Stimulated activated CD8-positive, alpha-beta memory T cell treated with anti-CD3 and anti-CD28 coated beads, Interleukin-15, amount 100 ng/mL, for 24 hours (primary cell): ENCODE measurements at places on chromosomes 16 and 17.
A peak's percentile ranks its signal among the peaks of the same experiment; 100 is the strongest.

DNA sequence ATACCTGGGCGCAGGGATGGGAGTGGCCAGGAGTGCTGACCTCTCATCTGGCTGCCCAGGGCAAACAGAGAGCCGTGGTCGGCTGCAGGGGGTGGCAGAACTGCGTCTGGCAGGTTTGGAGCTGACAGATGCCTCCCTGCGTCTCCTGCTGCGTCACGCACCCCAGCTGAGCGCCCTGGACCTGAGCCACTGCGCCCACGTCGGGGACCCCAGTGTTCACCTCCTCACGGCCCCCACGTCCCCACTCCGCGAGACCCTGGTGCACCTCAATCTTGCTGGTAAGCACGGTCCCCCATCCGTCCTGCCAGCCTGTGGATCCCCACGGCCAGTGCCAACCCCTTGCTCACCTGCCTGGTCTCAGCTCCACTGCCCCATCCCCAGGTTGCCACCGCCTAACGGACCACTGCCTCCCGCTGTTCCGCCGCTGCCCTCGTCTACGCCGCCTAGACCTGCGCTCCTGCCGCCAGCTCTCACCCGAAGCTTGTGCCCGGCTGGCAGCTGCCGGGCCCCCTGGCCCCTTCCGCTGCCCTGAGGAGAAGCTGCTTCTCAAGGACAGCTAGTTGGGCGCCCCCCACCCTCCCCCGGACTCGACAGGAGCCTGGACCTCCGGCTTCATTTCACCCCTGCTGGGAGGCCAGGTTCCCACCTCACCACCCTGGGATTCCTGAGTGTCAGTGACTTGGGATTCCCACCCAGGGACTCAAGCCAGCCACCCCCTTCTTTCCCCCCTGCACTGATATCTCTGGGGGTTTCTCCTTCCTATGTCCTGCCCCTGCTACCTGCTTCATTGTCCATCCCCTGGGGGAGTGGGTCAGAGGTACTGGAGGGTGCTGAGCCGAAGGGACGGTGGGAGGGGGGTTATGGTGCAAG is 2.0 kb upstream of the ORAI3 start:
- DNase-seq = no peak

DNA sequence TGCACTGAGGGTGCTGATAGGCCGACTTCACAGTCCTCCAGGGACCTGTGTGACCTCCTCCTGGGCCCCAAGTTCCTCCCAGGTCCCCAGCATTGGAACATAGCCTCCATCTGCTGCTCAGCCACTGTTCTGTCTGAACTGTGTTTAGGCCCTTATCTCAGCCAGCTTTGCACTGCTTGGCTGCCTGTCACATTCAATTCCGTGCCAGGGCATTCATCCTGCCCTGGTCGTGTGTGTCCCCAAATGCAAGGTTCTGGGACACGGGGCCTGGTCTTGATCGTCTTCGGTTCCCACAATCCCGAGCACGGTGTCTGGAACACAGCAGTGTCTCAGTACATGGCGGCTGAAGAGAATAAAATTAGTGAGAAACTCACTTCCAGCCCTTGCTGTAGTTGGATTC is 69.9 kb upstream of the NFAT5 start:
- no peak for DNase-seq

- no peak for DNase-seq
Measured at GRCh38 chr17:64172510-64172909, 42.6 kb upstream of the ERN1 start.

DNA sequence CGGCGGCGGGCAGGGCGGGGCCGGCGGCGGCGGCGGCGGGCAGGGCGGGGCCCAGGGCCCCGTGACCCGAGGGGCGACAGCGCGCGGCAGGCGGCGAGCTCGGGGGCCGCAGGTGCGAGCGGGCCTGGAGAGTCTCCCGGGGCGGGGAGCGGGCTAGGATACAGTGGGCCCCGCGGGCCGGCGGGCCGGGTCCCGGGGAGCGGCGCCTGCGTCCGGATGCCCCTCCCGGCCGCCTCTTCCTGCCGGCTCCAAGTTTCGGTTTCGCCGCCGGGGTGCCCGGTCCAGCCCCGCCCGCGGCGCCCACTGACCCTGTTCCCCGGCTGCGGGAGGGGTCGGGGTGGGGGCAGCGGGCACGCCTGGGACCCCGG is at the start of gene RNF213:
Gene RNF213, plus strand, starts transcription at position 62 of the 368 bp plus-strand sequence. CDS start 2,830 bp downstream, outside the sequence.
- no peak for DNase-seq

DNA sequence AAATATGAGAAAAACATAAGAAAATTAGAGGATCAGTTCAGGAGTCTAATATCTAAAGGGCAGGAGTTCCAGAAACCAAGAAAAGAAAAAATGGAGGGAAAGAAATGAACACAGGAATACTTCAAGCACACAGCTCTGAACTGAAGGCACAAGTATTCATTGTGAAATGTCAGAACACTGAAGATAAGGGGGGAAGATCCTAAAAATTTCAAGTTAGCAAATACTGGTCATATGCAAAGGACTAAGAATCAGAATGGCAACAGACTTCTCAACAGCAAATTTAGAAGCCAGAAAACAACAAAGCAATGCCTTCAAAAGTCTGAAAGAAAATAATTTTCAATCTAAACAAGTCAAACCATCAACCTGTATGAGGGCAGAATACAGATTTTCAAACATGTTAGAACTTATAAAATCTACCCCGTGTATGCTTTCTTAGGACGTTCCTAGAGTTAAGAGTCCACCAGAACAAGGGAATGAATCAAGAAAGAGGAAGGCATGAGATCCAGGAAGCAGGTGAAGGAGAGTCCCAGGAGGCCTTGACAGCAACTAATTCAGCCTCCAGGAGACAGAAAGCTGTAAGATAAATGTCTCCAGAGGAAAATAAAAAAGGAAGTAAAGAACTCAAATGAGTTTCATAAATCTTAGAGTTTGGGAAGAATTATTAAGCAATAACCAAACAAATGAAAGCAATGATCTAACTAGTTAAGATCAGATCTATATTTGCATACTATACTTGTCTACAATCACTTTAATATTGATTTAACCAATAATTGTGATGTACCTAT is 2.8 kb downstream of the BRD7 start:
- no peak for DNase-seq

DNA sequence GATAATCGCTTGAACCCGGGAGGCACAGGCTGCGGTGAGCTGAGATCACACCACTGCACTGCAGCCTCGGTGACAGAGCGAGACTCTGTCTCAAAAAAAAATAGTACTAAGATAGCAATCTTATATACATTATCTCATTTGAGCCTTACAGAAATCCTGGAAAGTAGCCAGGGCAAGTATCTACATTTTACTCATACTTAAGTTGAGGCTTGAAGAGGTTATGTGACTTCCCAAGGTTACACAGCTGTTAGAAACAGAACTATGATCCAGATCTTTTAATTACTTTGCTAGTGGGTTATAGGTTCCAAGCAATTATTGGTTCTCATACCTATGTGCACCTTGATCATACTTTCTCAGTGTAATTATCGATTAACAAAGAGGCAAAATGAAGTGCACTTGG is 15.4 kb downstream of the C17orf78 start:
- DNase-seq = no peak

GRCh38 chr17:81976332-81977210 is 858 bp upstream of the ASPSCR1 start:
- DNase-seq = peak; percentile 35

GRCh38 chr16:81484908-81485624 is 40.5 kb downstream of the CMIP start:
- DNase-seq = no peak

DNA sequence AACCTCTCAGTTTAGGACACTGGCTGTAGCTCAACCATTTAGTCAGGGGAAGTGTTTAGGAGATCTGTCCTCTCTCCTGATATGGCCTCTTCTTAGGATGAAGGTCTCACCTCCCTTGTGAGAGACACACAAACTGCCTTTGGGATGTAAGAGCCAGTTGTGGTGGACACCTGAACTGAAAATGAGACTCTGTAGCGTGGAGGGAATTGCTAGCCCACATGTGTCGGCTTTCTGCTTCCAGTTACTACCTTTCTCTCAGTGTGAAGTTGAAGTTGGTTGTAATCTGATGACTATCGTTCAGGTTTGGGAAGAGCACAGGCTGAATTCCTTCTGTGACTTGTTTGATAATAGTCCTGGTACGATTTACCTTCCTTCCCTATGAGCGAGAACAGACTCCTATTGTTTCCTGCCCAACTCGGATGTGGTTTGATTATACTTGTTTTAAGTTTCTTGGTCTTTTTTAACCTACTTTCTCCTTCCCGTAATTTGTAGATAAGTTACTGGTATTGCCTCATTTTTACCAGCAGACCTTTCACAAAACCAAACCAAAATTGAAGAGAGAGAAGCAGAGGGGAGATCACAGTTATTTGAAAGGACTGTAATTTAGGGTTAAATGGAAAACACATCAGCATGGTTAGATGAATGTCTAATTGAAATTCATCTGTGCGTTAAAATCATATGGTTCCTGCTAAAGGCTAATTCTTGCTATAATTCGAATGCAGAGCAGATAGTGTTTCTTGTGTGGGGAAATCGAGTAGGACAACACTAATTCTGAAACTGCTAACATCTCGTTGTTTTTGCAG is 43.2 kb downstream of the CLEC16A start:
- no peak for DNase-seq

DNA sequence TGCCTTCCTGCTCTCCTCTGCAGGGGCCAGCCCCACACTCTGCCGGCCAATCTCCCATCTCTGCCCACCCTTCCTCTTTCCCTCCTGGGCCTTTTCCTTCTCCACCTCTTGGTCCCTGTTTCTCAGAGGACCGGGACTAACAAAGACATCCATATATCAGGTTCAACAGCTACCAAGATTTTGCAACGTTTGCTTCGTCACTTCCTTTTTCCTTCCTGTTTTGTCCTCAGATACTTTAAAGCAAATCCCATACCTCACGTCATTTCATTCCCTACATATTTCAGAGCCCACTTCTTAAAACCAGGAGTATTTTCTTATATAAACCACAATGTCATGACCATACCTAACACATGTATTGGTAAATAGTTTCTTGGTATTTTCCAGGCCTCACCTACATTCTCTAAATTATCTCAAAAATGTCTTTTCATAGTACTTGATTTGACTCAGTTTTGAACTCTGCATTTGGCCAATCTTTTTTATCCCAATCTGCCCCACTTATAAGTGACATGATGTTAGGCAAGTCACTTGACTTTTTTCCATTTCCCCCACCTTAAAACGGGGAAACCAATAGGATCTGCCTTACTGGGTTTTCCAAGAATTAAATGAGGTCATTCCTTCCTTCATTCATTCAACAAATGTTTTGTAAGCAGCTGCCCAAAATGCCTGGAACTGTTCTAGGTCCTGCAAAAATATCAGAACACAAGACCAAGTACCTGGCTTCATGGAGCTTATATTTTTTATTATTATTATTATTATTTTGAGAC is 7.2 kb upstream of the USP10 start:
- no peak for DNase-seq

DNA sequence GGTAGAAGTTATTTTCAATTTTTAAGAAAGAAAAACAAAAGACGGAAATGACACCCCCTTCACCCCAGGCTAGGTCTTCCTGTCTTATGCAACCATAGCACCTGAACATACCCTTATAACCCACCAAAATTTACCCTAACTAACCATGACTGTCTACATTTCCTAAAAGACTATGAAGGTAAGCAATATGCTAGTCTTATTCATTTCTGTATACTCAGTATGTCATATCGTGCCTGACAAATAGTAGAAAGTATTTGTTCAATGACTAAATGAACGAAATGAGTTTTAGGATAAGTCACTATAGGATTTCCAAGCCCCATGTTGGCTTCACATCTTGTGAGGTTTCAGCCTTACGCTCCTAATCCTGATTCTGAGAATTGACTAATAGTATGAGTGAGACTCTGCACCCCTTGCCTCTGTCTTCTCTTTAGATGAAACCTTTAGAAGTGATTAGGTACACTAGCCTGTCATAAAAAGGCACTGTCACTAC is 6.5 kb downstream of the ADAT1 start:
- DNase-seq = no peak

- DNase-seq = no peak
Measured at GRCh38 chr16:1337486-1337885, 4.0 kb downstream of the BAIAP3 start.

GRCh38 chr17:43381621-43382020 is 17.2 kb upstream of the ARL4D start:
- no peak for DNase-seq

DNA sequence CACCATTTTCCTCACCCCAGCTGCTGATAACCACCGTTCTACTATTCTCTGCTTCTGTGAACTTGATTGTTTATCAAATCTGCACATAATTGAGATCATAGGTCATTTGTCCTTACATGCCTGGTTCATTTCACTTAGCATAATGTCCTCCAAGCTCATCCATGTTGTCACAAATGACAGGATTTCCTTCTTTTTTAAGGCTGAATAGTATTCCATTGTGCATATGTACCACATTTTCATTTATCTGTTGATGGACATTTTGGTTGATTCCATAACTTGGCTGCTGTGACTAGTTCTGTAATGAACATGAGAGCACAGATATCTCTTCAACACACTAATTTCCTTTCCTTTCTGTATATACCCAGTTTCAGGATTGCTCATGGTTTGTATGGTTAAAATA is 225.3 kb upstream of the TBX2 start:
- no peak for DNase-seq

DNA sequence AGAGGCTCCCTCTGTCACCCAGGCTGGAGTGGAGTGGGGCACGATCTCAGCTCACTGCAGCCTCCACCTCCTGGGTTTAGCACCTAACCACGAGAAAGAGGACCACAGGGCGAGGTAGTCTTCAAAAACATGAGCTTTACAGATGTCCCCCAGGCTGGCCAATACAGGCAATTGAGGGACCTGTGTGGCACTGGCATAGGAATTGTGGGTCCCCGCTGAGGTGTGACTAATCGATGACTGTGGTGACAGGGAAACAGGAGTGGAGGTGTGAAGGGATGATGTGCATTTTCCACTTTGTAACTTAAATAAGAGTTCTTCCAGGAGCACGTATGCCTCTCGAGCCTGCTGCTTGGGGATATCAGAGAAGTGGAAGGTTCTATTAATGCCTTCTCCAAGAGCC is 12.6 kb upstream of the ARHGAP17 start:
- no peak for DNase-seq

DNA sequence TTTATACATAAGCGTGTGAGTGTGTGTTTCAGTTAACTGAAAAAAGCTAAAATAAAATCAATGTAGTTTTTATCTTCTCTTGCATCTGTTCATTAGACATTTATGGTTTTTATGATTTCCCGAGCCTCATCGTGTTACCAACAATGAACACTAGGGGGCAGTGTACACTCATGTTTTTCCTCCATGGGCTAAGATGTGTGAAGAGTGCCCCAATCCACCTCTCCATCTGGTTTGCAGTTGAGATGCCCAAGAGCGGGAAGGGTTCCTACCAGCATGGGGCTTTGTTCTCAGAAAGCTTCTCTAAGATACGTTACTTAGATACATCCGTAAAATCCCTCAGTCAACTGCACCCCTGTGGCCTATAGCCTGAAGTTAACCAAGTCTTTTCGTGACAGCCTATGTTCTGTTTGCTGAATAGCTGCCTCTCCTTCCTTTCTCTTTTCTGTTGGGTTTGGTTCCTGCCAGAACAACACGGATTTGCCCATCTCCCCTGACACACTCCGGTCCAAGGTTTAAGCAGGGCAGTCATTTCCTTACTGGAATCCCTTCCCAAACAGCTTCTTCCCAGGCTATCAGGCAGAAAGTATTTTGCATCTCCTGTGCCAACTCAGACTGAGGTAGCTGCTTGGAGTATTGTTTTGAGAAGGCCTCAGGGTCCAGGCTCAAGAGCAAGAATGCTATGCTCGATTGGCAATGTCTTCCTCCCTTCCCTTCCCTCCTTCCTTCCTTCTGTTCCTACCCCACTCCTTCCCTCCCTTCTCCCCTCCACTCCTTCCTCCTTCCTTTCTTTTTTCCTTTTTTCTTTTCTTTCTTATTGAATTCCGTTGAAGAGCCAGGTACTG is 12.9 kb upstream of the ELAC2 start:
- no peak for DNase-seq

- DNase-seq = no peak
Measured at GRCh38 chr16:24819462-24820040, 26.2 kb upstream of the SLC5A11 start.
